Omental fat pad (tissue), 4 donors: ENCODE measurements at places on chromosomes 1 and 21.

DNA sequence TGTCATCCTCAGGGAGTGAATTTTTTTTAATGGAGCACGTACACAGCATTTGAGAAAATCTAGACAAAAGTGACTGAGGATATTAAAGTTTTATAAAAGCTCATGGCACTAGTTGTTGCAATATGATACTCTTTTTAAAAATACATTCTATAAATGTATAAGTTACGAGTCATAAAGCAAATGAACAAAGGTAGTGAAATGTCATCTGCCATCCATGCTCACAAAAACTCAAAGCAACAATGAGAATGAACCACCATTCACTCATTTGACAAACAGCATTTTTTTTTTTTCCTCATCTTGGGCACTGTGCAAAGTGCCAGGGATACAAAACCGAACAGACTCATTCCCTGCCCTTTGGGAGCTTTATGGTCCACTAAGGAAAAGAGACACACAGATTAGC lies 38.7 kb downstream of the GPR137B start:
- no peak for DNase-seq

DNA sequence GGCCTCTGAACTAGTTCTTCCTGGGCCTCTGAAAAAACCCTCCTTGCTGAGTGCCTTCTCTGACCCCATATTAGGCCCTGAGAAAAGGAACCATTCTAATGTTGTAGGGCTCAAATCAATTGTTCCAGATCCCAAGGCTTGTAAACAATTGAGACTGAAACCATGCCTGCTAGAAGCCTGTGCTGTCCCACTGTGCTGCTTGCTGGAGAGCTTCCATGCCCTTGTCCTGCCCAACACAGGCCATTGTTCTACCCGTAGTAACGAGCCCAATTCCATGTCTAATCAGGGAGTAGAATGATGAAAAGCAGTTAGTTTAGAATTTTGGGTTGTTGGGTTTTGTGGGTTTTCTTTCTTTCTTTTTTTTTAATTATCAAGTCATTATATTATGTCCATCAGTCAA lies 47.4 kb downstream of the ZNF281 start:
- DNase-seq: no peak

GRCh38 chr1:110471131-110471530 lies 20.2 kb downstream of the PROK1 start:
- DNase-seq: no peak

DNA sequence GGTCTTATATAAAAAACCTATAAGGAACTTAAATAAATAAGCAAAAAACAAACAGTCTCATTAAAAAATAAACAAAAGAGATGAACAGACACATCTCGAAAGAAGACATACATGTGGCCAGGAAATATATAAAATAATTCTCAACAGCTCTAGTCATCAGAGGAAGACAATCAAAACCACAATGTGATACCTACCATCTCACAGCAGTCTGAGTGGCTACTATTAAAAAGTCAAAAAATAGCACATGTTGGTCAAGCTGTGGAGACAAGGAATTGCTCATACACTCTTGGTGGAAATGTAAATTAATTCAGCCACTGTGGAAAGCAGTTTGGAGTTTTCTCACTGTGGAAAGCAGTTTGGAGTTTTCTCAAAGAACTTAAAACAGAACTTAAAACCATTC lies 100.3 kb upstream of the ADAMTS5 start:
- no peak for DNase-seq

- no peak for DNase-seq
These were observed 6.1 kb upstream of the LYPLA2 start for GRCh38 chr1:23784846-23785245.

DNA sequence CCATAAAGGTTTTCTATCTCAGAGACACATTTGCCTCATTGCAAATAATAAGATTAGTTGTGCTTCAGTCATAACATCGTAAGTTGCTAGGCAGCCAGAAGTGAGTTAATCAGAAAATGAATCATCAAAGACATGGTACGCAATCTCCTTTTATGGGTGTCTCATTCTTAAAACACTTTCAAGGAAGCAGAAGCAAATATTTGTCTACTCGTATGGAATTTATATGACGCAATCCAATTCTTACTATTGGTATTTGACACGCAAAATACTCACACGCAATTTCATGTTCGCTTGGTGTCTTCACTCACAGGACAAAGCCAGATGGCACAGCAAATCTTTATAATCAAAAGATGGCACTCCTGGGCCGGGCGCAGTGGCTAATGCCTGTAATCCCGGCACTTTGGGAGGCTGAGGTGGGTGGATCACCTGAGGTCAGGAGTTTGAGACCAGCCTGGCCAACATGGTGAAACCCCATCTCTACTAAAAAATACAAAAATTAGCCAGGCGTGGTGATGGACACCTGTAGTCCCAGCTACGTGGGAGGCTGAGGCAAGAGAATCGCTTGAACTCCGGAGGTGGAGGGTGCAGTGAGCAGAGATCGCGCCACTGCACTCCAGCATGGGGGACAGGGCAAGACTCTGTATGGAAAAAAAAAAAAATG lies 56.4 kb downstream of the HLCS start:
- DNase-seq: no peak
